ENCODE measurements at places on chromosomes 1 and 21.

DNA sequence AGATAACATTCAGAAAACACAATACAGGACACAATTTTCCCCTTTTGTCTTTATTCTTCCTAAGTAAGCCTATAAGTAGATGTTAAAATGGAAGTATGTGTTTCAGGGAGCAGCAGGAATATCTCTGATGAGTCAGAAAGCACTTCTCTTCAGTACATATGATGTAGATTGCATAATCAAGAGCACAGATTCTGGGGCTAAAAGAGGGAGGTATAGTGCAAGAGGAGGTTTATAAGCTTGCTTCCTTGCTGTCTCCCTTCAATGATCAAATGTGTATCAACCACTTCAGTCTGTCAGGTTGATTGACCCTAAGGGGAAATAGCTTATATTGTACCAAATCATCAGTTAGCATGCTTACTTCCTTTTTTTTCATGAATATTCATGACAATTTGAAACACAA is 822.8 kb downstream of the BRINP3 start:
- no peak for DNase-seq

GRCh38 chr1:179080866-179081686 is 794 bp upstream of the TOR3A start:
- DNase-seq = no peak

DNA sequence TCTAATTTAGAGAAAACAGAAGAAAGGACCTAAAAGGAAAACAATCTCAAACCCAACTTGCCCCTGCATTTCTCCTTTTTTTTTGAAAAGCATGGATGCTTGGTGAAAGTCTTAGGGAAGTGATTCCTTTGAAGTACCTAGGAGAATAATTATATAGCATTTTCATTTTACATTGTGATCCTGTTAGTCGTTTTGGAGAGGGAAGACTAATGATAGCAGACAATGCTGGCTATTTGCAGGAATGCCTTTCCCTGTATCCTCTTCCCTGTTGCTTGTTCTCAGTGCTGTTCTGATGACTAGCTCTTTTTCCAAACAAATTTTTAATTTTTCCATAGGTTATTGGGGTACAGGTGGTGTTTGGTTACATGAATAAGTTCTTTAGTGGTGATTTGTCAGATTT is 53.9 kb downstream of the LAMC1 start:
- no peak for DNase-seq

- no peak for DNase-seq
Observed at GRCh38 chr1:53139951-53140361, 2.5 kb downstream of the SLC1A7 start.

- peak; percentile 61 for DNase-seq
Observed at GRCh38 chr1:50620680-50621329, 197.6 kb upstream of the DMRTA2 start.

GRCh38 chr1:178243890-178244289 is 150.0 kb downstream of the RASAL2 start:
- no peak for DNase-seq

DNA sequence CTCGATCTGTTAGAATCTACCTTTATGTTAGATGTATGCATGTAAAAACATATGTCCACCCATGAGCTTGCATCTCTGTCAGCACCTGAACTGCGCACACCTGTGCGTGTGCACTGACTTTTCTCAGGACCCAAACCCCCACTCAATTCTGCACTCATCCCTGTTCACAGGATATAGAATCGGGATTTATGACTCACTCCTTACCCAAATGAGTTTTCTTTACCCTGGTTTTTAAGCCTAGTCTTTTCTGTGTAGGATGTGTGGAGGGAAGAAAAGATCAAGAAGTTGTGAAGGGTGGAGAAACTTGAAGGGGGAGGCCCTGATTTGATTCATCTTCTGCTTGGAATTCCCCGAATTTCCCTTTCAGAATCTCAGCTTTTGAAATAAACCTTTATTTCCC is 2.4 kb downstream of the ACKR1 start:
- DNase-seq = no peak

- DNase-seq = no peak
Observed at GRCh38 chr1:167207940-167208623, 12.6 kb upstream of the POU2F1 start.

GRCh38 chr1:188065917-188066316 is 1237.2 kb downstream of the PLA2G4A start:
- no peak for DNase-seq

DNA sequence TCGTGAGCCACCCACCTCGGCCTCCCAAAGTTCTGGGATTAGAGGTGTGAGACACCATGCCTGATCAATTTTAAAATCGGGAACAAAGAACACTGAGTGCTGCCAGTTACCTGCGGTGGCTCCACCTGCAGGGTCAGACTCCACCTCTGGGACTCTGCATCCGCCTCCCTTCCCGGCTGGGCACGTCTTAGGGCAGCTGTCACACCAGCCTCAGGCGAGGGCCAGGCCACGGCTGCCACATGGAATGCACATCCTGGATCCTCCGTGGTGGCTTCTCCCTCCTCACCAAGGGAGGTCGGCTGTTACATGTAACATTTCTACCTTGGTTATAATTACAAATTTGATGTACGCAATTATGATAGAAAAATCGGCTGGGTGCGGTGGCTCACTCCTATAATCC is 5.9 kb upstream of the MXRA8 start:
- DNase-seq = no peak

DNA sequence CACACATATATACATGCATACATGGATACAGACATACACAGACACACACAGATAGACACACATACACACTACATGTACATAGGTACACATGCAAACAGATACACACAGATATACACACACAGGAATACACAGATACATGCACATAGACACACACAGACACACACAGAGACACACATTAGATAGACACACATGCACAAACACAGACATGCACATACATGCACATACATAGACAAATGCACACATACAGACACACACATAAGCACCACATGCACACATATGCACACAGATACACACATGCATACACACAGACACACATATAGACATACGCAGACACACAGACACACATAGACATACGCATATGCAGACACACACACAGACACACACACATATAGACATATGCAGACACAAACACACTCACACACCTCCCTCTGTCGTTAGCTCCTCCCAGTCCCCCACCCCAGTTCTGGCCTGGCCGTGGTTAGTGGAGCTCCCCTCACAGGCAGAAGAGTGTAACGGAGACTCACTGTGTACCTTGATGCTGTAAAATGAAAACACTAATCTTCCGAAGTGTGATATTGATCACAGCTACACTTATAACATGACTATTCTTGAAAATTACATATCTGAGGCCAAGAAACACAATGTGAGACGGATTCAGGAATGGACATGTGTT is 7.6 kb downstream of the UBASH3A start:
- no peak for DNase-seq

GRCh38 chr1:107552781-107553180 is 411.9 kb downstream of the NTNG1 start:
- DNase-seq = no peak

DNA sequence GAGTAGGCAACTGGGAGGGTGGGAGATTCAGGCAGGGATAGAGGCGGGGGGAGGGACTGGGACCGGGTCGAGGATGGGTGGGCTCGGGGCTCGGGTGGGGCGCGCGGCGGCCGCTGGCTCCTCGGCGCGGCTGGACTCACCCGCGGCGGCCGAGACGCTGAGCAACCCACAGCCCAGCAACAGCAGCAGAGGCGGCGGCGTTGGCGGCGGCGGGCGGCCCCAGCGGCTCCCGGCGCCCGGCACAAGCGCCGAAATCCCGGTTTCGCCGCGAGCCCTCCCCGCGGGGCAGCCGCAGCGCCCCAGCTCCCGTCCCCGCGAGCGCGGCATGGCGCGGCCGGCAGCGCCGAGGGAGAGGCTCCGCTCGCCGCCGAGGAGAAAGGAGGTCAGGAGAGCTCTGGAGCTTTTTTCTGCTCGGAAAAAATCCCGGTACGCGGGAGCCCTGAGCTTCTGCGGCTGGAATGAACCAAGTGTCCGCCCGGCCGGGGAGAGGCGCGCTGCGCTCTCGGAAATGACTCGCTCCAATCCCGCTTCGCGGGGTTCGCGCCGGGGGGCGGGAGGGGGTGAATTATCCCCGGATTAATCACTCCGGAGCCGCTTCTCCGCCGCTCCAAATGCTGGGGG is at the start of gene CSMD2:
Gene CSMD2 (minus strand): TSS at position 460 of the 621 bp plus-strand sequence. CDS start 133 bp downstream, at position 327.
- no peak for DNase-seq

GRCh38 chr1:61952675-61953074 is 210.4 kb downstream of the PATJ start:
- DNase-seq = no peak

DNA sequence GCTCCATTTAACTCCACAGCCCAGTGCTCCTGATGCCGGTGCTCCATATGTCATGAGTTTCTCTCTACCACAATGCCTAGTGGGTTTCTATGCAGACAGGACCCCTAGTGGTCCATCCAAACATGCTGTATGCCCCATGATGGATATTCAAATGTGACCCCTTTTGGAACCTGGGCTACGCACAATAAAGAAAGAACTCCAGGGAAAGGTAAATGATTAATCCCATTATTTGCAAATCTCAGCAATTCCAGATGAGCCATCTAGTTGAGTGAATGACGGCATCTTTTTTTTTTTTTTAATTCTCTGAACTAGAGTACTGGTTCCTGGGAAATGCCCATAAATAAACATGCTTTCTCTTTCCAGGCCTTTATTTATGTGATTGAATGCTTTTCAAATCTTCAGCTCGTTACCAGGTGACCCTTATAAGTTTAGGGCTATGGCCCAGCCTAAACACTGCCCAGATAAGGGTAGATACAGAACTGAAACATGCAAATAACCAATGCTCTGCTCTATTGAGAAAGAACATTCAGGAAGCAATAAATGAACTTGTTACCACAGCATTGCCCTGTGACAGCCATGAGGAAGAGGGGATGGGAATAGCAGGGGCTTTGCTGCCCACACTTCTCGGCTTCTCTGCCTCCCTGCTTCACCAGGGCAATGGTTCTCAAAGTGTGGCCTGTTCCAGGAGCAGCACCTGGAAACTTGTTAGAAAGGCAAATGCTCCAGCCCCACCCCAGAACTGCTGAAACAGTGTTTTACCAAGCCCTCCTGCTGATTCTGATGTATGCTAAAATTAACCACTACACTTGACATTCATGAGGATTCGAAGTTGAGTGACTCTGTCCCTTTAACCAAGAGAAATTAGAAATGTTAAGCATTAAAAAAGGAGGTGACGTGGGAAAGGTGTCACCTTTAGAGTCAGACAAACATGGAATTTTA is 151.7 kb downstream of the SEC16B start:
- no peak for DNase-seq

DNA sequence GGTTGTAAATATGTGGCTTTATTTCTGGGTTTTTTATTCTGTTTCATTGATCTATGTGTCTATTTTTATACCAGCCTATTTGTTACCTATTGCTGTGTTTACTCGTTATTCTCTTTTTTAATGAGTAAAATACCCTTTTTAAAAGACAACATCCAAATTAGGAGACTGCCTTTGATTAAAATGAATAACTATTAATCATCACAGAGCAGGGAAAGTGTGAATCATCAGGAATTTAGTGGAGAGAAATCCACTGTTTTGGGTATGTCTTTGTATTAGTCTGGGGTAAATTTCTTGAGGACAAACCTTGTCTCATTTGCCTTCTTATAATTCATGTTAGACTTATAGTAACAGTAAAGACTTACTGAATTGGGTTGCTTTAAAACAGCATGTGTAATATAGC is 12.1 kb downstream of the DISC1 start:
- no peak for DNase-seq

DNA sequence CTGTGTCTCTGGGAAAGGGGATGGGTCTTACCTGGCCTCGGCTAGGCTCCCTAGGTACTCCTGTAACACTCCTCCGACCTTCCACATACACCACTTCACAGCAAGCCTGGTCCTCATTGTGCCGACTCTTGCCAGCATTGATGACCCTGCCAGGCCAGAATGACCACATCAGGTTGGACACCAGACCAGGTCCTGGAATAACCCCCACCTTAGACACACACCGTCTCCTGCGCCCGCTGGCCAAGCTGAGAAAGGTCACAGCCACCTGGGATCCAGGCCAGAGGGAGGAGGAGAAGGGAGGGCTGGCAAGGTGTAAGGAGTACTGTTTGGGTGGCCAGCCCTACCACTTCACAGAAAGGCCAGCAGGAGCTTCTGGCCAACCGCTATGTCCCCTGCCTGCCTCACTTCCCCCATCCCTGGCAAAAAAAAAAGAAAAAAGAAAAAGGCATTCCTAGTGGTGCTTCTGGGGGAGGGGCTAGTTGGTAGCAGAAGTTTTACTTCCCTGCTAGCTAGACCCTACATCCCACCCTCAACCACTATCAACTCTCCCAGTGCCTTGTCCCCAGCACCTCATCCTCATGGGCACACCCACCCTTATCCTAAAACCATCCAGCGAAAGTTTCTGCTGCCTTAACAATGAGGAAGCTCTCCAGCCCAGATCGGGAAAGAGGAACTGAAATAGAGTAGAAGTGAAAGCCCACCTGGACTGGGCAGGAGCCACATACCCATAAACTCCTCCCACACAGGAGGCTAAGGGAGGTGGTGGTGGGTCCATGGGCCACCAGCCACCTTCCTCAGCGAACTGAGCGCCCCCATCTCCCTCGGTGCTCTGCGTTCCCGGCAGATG is 1.4 kb downstream of the PPM1J start:
- no peak for DNase-seq

GRCh38 chr1:208004851-208005250 is 93.9 kb upstream of the CD34 start:
- DNase-seq = no peak

DNA sequence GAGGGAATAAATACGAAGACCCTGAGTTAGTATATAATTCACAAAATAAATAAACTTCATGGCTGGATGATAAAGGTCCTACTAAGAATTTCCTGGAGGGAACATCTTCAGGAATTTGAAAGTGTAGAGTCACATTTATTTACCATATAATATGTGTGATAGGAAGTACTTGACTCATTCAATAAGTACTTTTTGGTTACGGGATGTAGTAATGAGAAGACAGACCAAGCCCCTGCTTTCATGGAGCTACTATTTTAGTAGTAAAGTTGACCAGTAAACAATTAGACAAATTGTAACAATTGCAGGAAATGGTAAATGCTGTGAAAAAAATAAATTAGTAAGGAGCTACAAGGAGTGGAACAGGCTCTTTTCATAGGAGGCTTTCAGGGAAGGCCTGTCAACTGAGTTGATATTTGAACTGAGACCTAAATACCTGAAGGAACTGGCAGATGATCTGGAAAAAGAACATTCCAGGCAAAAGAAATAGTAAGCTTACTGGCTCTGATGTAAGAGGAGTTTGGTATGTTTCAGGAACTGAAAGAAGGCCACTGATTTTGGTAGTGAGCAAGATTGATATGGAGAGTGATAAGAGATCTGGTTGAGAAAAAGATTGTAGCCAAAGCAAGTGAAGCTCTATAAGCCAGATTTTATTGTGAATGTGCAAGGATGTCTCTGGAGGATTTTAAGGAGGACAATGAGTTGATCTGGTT is 36.2 kb downstream of the CAMSAP2 start:
- DNase-seq = no peak
